Fibroblast of skin of left biceps (primary cell): ENCODE measurements at places on chromosomes 2 and 18.

GRCh38 chr2:102093662-102094061, 48.9 kb upstream of the IL1R1 start:
- DNase-seq, result no peak

GRCh38 chr2:230335461-230335863, 8.5 kb downstream of the SP140L start:
- no peak for DNase-seq

- DNase-seq, result no peak
Measured at GRCh38 chr2:190762566-190762965, 113.7 kb downstream of the NAB1 start.

DNA sequence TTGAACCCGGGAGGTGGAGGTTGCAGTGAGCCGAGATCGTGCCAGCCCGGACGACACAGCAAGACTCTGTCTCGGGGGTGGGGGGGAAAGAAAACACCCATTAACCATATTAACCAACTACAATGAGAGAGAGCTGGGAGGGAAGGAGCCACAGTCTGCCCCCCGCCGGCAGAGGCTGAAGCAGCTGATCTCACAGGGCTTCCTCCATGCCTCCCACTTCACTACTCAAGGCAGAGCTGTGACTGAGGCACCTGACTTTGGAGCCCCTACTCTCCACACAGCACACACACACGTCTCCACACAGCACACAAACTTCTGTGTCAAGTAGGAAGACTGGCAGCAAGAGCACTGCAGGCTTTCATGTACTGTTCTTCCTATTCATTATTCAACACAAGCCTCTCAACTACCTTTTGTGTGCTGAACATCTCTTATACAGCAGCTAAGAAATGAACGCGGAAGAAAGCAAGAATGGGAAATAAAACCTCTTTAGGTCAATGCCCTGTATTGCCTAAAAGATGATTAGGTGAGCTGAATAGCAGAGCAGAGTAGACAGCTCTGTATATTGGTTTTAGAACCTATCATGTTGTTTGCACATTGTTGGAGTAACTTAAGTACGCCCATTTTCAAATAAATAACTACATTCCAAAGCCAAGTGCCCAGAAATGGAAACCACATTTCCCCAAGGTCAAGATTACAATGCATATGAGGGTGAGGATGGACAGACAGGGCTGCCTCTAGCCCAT, 26.2 kb downstream of the PDIA6 start:
- DNase-seq, result no peak

DNA sequence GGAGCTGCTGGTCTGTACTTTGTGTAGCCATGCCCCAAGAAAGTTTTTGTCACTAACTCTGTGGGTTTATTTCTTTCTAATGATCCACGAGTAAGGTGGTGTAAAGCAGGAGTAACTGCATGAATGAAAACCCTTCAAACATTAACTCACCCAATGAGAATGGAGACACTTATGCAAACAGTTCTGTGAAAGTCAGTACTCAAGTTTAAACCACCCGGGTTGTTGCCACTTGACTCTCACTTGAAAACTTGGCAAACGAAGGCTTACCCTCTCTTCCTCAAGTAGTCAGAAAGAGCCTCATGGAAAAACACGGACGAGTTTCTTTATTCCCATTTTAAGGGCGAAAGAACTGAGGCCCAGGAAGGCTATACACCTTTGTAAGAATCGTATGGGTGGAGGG, 117.5 kb downstream of the MMADHC start:
- no peak for DNase-seq

- DNase-seq, result no peak
Measured at GRCh38 chr18:34723143-34723542, 13.0 kb downstream of the DTNA start.

- peak; percentile 2 for DNase-seq
Measured at GRCh38 chr2:240519396-240520129, 38.2 kb downstream of the ANKMY1 start.

DNA sequence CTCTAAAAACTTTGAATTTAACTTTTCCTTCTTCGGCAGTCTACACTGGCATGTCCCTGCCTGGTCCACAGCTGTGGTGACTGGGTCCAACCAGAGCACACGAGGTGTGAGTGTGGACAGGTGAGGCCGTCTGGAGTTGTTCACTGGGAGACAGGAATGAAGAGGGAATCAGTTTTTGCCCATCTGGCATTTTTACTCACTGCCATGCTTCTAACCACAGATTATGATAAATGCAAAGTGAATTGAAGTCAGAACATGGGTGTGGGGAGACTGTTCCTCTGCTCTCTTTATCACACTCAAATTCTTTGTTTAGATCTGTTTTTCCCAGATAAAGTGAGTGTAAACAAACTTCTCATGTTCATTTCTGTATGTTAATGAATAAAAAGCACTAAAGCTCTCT, 54.7 kb upstream of the PIEZO2 start:
- DNase-seq, result no peak

- no peak for DNase-seq
Measured at GRCh38 chr18:23541349-23542093, 38.2 kb downstream of the RMC1 start.

- DNase-seq, result no peak
Measured at GRCh38 chr2:209367075-209367747, 56.6 kb upstream of the MAP2 start.

DNA sequence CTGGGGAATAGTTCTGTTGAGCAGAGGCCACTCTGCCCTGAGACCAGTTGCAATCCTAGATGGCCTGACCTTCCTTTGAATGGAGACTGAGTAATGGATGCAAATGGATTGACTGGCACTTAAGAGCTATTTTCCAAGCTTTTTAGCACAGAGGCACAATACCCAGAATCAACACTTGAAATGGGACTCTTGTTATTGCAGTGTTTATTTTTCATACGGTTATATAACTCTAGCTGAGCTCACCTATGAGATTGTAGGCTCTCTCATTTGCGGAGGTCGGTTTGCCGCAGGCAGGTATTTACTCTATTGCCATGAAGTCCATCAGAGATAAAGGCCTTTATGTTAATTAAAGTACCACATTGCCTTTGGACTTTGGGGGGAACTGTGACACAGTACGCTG, 422.3 kb upstream of the CELF4 start:
- DNase-seq, result no peak

- DNase-seq, result no peak
Measured at GRCh38 chr2:219886615-219887014, 259.2 kb downstream of the SLC4A3 start.
